NAMALWA (cell line): ENCODE measurements at places on chromosomes 4 and X.

GRCh38 chrX:132330156-132330729, 111.0 kb upstream of the RAP2C start:
- no peak for DNase-seq

DNA sequence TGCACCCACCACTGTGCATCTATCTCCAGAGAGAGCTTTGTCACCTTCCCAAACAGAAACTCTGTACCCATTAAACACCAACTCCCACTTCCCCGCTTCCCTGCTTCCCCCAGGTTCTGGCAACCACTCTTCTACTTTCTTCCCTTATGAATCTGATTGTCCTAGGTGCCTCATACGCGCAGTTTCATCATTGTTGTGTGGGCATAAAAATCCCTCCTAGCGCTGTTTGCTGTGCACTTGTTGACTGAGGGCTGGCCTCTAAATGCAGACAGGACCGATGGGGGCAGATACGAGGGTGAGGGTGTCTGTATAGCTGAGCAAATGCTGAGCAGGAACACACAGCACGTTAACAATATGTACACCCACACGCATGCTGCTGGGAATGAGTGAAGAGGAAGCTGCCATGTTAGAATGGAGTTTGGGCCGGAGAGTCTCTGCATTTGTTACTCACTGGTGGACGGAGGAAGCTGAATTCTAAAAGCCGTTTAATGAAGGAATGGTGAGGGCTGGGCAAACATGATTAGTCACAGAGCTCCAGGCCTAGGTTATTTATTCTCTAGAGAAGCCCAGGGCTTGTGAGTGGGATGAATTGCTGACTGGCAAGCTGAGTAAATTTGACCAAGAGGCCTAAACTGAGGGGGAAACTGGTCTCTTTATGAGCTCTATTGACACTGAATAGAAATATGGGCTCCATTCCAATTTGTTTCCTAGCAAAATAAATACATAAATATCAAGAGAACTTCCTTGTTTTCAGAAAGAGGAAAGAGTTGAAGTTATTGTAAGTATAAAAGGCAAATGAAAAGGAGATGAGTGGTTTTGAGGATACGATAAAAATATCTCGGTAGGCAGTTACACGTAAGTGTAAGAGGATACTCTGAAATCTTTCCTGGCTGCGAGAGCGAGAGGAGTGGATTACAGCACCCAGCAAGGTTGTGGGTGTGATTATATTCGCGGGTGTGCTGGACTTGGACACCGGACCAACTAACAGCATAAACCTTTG, 95.9 kb upstream of the RPS6KA3 start:
- no peak for DNase-seq

- no peak for DNase-seq
Measured at GRCh38 chr4:79907001-79907400, 166.0 kb downstream of the ANTXR2 start.

DNA sequence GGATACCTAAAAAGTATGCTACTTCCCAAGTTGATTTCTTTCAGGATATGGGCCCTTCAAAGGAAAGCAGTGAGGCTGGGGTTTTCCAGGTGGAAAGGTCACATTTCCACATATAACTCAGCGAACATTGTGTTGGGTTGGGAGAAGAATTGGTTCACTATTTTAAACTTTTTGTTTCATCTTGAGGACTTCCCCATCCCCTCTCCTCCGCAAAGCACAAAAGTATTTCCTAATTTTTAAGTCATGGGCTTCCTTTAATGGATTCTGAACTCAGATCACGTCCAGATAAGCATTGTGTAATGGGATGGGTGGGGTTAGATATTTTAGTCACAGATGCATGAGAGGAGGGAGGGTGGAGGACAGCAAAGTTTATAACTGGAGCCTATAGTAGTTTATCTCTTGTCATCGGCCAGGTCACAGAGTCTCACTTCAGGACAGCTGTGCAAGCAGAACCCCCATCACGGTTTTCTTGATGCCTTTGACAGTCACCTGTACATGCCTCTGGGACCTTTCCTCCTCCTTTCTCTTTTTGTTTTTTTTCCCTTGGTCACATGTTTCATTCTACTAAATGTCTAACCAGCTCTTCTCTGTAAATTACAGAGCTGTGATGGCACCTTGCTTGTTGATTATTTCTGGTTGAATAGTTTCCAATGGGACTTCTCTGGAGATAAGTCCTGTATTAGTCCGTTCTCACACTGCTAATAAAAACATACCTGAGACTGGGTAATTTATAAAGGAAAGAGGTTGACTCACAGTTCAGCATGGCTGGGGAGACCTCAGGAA, 115.4 kb downstream of the PTTG2 start:
- DNase-seq: no peak

GRCh38 chr4:714087-714486, 8.5 kb downstream of the PCGF3 start:
- no peak for DNase-seq

GRCh38 chrX:20402956-20403355, 136.2 kb upstream of the RPS6KA3 start:
- DNase-seq: no peak

GRCh38 chrX:107272431-107272921, 66.1 kb downstream of the DNAAF6 start:
- DNase-seq: no peak

DNA sequence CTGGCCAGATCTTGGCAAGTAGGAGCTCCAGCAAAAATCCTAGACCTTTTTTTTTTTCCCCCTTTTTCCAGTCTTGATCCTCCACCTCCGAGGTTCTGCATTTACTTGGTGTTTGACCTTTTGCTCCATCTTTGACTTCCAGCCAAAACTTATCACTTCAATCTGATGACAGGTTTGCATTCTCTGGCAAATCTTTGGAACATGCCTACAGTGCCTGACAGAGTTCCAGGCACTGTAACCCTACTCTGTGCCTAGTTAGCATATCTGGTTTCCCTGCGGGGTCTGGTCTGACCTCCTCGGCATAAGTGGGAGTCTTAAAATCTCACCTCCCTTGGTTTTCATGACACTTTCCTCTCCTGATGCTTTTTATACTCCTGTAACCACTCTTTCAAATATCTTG, 39.4 kb upstream of the NR3C2 start:
- no peak for DNase-seq

DNA sequence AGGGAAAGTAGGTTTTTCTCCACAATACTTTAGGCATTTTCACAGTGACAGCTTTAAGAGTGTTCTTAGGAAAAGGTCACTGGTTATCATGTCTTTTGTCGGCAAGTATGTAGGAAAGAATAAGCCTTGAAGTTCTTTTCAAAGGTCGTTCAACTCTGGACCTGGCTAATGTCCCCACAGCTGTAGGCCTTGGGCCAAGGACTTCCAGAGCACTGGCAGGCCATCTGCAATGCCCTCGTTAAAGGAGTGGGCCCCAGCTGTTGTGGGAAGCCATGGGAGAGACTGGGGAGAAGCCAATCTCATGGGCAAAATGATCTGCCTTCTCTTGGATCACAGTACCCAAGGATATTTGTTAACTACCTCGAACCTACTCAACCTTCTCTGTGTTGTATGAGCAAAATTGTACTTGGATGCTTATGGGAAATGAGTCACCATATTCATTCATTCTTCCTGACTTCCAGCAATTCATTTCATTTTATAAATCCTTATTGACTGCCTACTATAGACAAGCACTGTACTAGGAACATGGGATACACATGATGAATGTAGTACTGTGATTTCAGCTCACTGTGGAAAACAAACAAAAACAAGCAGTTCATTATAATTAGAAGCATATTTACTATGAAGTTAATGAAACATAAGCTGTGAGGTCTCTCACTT, 141.1 kb upstream of the KIT start:
- no peak for DNase-seq

GRCh38 chr4:40672528-40673522, 43.2 kb upstream of the RBM47 start:
- no peak for DNase-seq

DNA sequence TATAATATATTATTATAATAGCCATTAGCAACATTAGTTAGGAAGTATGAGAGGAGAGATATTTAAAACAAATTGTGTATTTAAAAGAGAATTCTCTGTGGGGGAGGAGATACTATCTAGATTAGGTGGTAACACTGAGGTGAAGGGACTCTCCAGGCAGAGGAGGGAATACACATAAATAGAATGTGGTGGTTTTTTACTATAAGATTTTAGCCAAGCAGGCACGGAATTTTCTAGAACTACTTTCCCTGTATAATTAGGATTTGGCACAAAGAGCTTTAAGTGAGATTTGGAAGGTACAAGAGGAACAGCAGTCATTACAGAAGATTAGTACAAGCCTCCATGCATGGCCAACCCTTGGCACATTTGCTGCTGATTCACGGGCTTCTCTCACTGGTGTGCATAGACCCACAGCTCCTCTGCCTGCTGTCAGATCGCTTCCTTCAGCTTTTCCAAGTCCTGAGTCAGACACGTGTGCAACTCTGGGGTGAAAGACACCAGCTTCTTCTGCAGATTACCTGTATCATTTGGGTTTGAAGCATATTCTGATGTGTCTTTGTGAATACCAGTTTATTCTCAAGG, 685.5 kb downstream of the KCTD8 start:
- peak; percentile 56 for DNase-seq

GRCh38 chr4:147778942-147779341, 47.1 kb downstream of the ARHGAP10 start:
- no peak for DNase-seq

DNA sequence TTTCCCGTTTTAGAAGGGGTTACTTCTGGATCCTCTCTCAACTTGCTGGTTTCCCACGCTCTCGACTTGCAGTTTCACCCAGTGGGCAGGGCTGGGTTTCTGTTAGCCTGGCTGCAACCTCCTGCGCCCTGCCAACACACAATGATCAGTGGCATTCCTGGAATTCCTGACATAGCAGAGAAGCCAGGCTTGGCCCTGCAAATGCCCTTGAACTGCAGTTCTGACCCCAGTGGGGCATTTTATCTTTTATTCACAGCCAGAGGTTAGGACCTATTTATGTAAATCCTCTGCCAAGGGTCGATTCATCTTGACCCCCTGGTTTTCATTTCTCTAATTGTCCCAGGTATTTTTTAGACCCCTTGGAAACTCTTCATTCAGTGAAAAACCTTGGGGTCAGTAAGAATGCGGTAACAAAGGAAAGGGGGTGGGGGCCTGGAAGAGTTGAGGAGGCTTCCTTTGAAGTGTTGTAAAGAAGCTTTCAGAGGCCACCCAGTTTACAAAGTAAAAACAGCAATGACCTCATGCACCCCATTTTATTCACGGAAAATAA, 217.6 kb downstream of the ZNF674 start:
- DNase-seq: no peak

DNA sequence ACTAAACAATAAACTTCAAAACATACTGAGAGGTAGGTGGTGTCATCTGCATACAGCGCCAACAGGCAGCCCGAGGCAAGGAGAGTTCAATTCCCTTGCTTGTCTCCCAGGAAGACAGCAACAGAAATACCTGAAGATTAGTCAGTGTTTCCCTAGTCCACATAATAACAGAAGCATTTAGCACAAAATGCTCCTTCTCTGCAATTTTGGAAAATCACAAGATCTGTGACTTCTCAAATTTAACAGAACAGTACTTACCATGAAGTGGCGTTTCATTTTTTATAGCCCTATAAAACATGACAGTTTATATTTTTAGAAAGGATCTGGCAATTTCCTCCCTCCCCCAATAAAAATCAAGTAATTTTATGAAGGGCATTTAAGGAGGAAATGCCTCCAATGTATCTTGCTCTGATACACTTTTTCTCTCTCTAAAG, 67.1 kb upstream of the MYOZ2 start:
- DNase-seq: no peak

GRCh38 chr4:150123796-150124677, 45.8 kb downstream of the DCLK2 start:
- DNase-seq: peak; percentile 23

DNA sequence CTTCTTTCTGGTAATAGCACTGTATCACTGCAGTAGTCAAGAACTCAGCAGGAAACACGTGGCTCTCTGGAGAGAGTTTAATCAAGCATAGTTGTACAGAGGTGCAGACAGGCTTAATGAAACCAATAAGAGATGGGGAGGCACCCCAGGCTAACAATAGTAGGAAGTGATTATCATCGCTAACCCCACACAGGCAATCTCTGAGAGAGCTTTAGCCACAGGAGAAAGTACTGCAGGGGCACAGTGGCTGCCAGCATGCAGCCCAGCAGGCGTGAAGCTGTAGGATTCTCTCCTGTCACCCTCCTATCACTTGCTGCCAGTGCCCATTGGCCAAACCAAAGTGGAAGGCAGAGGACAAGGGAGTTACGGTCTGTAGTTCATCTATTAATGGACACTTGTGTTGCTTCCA, 450.0 kb upstream of the RASGEF1B start:
- no peak for DNase-seq

DNA sequence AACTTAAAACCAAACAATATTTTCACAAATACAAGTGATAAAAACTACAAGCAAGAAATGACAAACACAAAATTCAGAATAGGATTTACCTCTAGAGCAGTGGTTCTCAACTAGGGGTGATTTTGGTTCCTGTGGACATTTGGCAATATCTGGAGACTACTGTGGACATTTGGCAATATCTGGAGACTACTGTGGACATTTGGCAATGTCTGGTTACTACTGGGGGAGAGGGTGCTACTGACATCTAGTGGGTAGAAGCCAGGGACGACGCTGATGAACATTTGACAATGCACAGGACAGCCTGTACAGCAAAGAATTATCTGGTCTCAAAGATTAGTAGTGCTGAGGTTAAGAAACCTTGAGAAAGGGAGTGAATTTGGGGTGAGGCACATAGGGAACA, 169.8 kb downstream of the CLCN4 start:
- DNase-seq: peak; percentile 25

DNA sequence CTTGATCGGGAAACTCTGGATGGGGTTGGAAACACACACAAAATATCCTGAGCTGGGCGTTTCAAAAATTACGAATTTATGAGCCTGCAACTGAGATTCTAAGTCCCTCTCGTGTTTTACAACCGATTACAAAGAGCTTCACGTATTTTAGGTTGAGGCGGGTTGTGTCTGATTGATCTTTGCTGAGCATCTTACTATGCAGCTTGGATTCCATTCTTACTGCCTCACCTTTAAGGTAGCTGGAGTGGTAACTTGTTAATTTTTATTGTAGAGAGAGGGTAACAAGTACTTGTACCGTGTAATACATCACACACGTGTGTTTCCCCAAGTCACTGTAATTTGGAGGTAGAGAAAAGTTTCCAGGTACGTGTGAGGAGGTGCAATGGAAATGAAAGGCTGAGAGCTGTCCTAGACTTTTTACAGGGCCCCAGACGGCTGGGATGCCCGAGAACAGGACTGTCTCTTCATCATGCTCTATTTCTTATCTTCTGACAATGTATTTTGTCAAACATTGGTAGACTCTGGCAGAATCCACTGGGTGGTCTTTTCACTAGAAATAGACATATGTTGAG, 97.8 kb upstream of the TENM3 start:
- no peak for DNase-seq

DNA sequence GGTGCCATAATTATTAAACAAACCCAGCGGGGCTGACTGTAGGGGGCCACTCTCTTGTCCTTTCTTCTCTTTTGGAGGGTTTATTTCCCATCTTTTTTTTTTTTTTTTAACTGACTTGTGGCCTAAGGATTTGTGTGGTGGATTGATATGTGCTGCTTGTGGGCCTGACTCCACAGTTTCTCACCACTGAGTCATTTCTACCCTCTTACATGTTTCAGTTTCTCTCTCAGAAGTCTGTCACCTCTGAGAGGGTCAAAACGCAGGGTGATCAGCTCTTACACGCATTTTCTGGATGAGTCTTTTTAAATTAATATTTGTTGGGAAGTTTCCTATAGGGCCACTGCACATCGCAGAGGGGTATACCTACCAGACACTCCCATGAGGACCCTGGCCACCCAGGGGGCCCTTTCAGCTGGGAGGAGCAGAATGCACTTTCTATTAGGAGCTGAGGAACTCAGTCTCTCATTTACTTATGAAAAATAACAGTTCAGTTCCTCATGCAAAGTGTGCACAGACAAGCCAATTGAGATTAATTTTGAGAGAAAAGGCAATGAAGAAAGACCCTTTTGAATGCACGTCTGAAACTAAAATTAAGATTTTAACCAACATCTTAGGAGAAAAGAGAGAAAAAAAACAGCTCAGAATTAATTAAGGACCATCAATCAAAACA, 407.9 kb downstream of the TECRL start:
- DNase-seq: no peak
